ENCODE measurements at places on chromosomes 3 and 15. TPM values are rescaled to one million over a fixed set of nuclear protein-coding genes. Genes with fewer than 3 reads are reported as not detected.

The SMCO1 gene
- not detected for total RNA-seq

The PLCH1 gene
- 0.40 TPM for total RNA-seq

The SRGAP3 gene
- total RNA-seq, result 5.2 TPM

The SNURF gene
- total RNA-seq, result 3.9 TPM

The TRPM1 gene
- not detected for total RNA-seq

The PSMD2 gene
- 126 TPM for total RNA-seq

The C2CD4B gene
- total RNA-seq, result 0.24 TPM

The SPINK8 gene
- total RNA-seq, result 1.6 TPM

The LZTFL1 gene
- total RNA-seq, result 7.0 TPM

The IL17RE gene
- total RNA-seq, result 12.9 TPM

The DNAH12 gene
- 0.08 TPM for total RNA-seq

The PYGO1 gene
- 1.8 TPM for total RNA-seq

The GPR156 gene
- total RNA-seq, result 0.08 TPM

The UBA7 gene
- total RNA-seq, result 15.3 TPM

The ZNF621 gene
- total RNA-seq, result 11.5 TPM

The UACA gene
- total RNA-seq, result 33.4 TPM

The DCBLD2 gene
- total RNA-seq, result 6.7 TPM

The ARPP21 gene
- not detected for total RNA-seq

The LIPH gene
- 14.6 TPM for total RNA-seq

The MANF gene
- 80.6 TPM for total RNA-seq

The CASR gene
- not detected for total RNA-seq

The TBC1D5 gene
- 27.6 TPM for total RNA-seq

The TMEM108 gene
- 0.60 TPM for total RNA-seq

The ARHGEF26 gene
- 4.7 TPM for total RNA-seq

The MUC20 gene
- 34.9 TPM for total RNA-seq

The OCA2 gene
- total RNA-seq, result 1.6 TPM

The GRAMD1C gene
- total RNA-seq, result 5.0 TPM

The PLCB2 gene
- 4.2 TPM for total RNA-seq

The FSIP1 gene
- 0.28 TPM for total RNA-seq

The HTR3E gene
- not detected for total RNA-seq

The ACTL6A gene
- total RNA-seq, result 36.4 TPM

The FEZF2 gene
- not detected for total RNA-seq

The THUMPD3 gene
- 29.1 TPM for total RNA-seq

Data from esophagus mucosa (tissue), 1 donor.